ENCODE measurements at places on chromosomes 2 and 18.
A peak's percentile ranks its signal among the peaks of the same experiment; 100 is the strongest.

- DNase-seq, result no peak
Observed at GRCh38 chr2:109148117-109148746, 19.2 kb downstream of the SH3RF3 start.

- DNase-seq, result no peak
Observed at GRCh38 chr18:63882333-63883141, 5.0 kb upstream of the SERPINB2 start.

DNA sequence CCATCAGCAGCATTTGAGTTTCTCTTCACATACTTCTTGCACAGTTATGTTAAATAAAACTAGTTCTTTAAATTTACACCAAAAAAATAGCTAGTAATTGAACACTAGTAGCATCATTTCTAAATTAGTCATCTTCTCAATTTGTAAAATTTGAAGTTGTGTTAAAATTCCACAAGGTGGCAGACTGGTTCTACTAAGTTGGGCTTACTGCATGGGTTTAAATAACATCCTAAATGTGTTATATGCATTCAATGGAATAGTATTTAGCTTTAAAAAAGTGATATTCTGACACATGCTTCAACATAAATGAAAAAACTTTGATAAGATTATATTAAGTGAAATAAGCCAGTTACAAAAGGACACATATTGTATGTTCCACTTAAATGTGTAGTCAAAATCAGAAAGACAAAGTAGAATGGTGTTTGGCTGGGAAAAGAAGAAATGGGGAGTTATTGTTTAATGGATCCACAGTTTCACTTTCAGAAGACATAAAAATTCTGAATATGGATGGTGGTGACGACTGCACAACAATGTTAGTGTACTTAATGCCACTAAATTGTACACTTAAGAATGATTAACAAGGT, 28.7 kb upstream of the RPRD1A start:
- DNase-seq, result peak; percentile 53

GRCh38 chr2:111662771-111663470, 221.1 kb downstream of the ANAPC1 start:
- no peak for DNase-seq

DNA sequence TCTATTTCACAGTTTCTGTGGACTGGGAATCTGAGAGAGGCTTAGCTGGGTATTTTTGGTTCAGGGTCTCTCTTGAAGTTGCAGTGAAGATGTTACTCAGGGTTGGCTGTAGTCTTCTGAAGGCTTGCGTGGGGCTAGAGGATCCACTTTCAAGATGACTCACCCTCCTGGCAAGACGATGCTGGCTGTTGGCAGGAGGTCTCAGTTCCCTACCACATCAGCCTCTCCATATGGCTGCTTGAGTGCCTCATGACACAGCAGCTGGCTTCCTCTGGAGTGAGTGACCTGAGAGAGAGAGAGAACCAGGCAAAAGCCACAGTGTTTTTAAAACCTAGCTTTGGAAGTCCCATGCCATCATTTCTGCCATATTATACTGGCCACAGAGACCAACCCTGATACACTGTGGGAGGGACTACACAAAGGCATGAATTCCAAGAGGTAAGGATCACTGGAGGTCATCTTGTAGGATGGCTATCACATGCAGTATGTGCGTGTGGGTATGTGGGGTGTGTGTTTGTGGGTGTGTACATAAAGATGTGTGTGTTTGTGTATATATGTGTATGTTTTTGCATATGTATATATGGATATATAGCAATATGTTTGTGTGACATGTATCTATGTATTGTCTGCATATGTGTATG, 25.1 kb downstream of the DNPEP start:
- no peak for DNase-seq

Measured in NCI-H1417 (cell line).